ENCODE measurements at places on chromosomes 6 and 20. TPM values are rescaled to one million over a fixed set of nuclear protein-coding genes. Genes with fewer than 3 reads are reported as not detected.

DNA sequence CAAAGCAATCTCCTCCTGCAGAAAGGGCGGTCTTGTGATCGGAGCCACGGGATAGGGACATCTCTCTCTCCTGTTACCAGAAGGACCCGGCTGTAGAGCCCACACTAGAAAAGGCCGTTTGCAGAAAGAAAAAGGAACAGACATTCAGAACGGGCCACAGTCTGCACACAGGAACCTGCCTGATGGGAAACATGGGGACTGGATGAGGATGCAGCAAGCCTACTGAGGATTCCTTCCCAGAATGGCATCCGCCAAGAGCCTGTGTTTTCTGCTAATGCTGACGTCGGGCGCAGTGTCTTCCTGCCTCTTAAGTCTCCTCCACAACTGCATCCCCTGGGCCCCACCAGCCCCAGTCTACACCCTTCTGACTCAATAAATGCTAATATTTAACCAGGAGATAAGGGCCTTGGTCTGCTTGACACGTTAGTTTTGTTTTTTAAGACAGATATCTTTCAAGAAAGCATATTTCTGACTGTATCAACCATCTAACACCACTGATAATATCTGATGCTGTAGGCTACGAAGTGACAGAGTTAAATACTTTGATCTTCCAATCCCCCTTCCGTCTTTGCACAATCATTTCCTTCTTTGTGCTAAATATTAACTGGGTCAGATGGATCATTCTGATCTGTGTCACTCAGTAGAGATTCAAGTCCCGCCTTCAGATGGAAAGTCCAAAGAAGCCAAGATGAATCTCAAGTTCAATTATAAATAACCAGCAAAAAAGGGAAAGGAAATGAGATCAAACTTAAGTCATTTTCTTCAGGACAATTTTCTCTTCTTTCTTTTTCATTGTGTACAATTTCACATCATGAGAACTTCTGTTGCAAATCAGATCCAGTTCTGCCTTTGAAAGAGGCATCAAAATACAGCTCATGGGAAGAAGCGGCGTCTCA lies 20.7 kb downstream of the FAM50B start:
- no peak overlapping the region for H3K4me3 ChIP-seq
- DNase-seq = no peak
- peaks cover 36% of the 10 kb centered on the region for H3K4me1 ChIP-seq
- H3K36me3 ChIP-seq = peaks cover 2% of the 10 kb centered on the region

GRCh38 chr6:38208028-38208427 lies 388.5 kb downstream of the ZFAND3 start:
- H3K27me3 ChIP-seq = no peaks in the 10 kb centered on the region
- no peaks in the 10 kb centered on the region for H3K36me3 ChIP-seq
- no peak overlapping the region for H3K4me3 ChIP-seq
- DNase-seq = no peak

DNA sequence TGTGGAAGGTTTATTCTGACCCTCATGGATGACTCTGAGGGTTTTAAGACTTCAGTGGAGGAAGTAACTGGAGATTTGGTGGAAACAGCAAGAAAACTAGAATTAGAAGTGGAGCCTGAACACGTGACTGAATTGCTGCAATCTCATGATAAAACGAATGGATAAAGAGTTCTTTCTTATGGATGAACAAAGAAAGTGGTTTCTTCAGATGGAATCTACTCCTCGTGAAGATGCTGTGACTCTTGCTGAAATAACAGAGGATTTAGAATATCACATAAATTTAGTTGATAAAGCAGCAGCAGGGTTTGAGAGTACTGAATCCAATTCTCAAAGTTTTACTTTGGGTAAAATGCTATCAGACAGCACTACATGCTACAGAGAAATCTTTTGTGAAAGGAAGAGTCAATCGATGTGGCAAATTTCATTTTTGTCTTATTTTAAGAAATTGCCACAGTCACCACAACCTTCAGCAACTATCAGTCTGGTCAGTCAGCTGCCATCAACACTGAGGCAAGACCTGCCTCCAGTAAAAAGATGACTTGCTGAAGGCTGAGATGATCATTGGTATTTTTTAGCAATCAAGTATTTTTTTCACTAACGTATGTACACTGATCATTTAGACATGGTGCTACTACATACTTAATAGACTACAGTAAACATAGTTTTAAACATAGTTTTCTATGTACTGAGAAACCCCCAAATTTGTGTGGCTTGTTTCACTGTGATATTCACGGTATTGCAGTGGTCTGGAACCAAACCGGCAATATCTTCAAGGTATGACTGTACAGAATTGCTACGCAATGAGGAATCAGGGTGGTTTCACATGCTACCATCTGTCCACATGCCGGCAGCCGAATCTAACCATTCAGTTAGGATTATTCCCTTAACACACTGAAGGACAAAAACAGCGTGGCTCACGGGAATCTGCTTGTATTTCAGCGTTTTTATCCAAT lies 149.0 kb downstream of the MYB start:
- H3K4me3 ChIP-seq = no peak overlapping the region
- no peak overlapping the region for H3K27ac ChIP-seq
- H3K36me3 ChIP-seq = peaks cover 6% of the 10 kb centered on the region
- no peak for DNase-seq

GRCh38 chr20:32515631-32516101 lies 69.5 kb downstream of the NOL4L start:
- H3K36me3 ChIP-seq = peaks cover 32% of the 10 kb centered on the region
- H3K4me3 ChIP-seq = no peak overlapping the region
- peaks cover 17% of the 10 kb centered on the region for H3K4me1 ChIP-seq
- no peaks in the 10 kb centered on the region for H3K27me3 ChIP-seq
- no peak for DNase-seq

DNA sequence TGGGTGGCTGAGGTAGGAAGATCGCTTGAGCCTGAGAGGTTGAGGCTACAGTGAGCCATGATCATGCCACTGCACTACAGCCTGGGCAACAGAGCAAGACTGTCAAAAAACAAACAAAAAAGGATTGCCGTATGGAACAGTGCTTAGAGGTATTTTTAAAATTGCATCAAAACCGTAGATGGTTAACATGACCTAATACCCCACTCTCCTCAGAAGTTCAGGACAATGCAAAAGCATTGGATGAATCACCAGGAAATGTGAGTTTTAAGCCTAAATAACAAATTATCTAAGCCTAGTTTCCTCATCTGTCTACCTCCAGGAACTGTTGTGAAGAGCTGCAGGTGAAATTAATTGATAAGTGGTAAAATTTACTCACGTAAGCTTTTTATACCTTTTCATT lies 123.8 kb upstream of the ID4 start:
- no peaks in the 10 kb centered on the region for H3K27me3 ChIP-seq
- H3K36me3 ChIP-seq = no peaks in the 10 kb centered on the region
- DNase-seq = no peak
- H3K4me3 ChIP-seq = no peak overlapping the region
- no peaks in the 10 kb centered on the region for H3K4me1 ChIP-seq

DNA sequence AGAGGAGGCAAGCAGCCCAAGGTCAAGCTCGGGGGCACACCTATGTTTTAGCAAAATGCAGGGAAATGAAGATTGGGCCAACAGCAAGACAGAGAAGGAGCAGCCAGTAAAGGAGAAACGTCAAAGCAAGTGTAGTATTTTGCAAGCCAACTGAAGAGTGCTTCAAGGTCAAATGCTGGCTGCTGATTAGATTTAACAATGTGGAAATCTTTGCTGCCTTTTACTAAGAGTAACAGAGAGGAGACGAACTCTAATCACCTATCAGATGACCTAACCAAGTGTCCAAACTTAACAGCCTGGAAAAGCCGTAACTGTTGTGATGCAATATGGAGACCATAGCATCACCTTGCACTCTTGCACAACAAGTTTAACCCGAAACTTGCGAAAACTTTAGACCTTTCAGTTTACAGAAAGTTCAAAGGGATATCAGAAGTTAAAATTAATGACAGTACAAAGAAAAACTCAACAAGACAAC lies 30.4 kb downstream of the AKIRIN2 start:
- H3K27ac ChIP-seq = no peak overlapping the region
- peaks cover 17% of the 10 kb centered on the region for H3K4me1 ChIP-seq
- peaks cover 70% of the 10 kb centered on the region for H3K36me3 ChIP-seq
- DNase-seq = no peak

- H3K27me3 ChIP-seq = no peaks in the 10 kb centered on the region
- no peak overlapping the region for H3K4me3 ChIP-seq
- no peaks in the 10 kb centered on the region for H3K36me3 ChIP-seq
- DNase-seq = no peak
- no peaks in the 10 kb centered on the region for H3K4me1 ChIP-seq
These were observed 78.0 kb downstream of the PDE10A start for GRCh38 chr6:165585060-165585459.

- H3K27me3 ChIP-seq = no peaks in the 10 kb centered on the region
- H3K27ac ChIP-seq = no peak overlapping the region
- no peak overlapping the region for H3K4me3 ChIP-seq
- no peaks in the 10 kb centered on the region for H3K4me1 ChIP-seq
- H3K36me3 ChIP-seq = no peaks in the 10 kb centered on the region
These were observed 162.9 kb upstream of the CEP162 start for GRCh38 chr6:84390334-84390733.

GRCh38 chr6:167146135-167146534 lies 11.6 kb downstream of the GPR31 start:
- H3K4me3 ChIP-seq = no peak overlapping the region
- no peaks in the 10 kb centered on the region for H3K36me3 ChIP-seq
- H3K27ac ChIP-seq = no peak overlapping the region
- H3K4me1 ChIP-seq = peaks cover 18% of the 10 kb centered on the region

- H3K36me3 ChIP-seq = no peaks in the 10 kb centered on the region
- no peak overlapping the region for H3K4me3 ChIP-seq
- H3K27ac ChIP-seq = no peak overlapping the region
- H3K27me3 ChIP-seq = no peaks in the 10 kb centered on the region
- no peaks in the 10 kb centered on the region for H3K4me1 ChIP-seq
These were observed 215.0 kb upstream of the HSF2 start for GRCh38 chr6:122184401-122184827.

DNA sequence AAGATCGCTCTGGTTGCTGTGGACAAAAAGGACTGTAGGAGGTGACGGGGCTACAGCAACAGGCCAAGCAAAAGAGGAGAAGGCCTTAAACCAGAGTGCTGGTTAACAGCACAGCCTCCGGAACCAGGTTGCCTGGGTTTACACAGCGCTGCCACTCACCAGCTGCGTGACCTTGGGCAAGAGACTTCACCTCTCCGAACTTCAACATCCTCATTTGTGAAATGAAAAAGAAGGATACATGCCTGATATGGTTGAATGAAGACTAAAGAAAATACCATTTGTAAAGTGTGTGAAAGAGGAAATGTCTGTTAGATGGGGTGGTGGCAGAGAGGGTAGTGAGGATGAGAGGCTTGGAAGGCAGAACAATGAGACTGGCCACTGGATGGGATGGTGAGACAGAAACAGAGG lies 44.9 kb downstream of the PREX1 start:
- DNase-seq = no peak
- no peak overlapping the region for H3K27ac ChIP-seq
- peaks cover 48% of the 10 kb centered on the region for H3K36me3 ChIP-seq
- H3K4me1 ChIP-seq = peaks cover 23% of the 10 kb centered on the region
- no peak overlapping the region for H3K4me3 ChIP-seq

GRCh38 chr6:12423832-12424231 lies 133.7 kb downstream of the EDN1 start:
- DNase-seq = no peak
- no peaks in the 10 kb centered on the region for H3K27me3 ChIP-seq
- H3K36me3 ChIP-seq = no peaks in the 10 kb centered on the region
- no peaks in the 10 kb centered on the region for H3K4me1 ChIP-seq
- no peak overlapping the region for H3K4me3 ChIP-seq
- H3K27ac ChIP-seq = no peak overlapping the region

DNA sequence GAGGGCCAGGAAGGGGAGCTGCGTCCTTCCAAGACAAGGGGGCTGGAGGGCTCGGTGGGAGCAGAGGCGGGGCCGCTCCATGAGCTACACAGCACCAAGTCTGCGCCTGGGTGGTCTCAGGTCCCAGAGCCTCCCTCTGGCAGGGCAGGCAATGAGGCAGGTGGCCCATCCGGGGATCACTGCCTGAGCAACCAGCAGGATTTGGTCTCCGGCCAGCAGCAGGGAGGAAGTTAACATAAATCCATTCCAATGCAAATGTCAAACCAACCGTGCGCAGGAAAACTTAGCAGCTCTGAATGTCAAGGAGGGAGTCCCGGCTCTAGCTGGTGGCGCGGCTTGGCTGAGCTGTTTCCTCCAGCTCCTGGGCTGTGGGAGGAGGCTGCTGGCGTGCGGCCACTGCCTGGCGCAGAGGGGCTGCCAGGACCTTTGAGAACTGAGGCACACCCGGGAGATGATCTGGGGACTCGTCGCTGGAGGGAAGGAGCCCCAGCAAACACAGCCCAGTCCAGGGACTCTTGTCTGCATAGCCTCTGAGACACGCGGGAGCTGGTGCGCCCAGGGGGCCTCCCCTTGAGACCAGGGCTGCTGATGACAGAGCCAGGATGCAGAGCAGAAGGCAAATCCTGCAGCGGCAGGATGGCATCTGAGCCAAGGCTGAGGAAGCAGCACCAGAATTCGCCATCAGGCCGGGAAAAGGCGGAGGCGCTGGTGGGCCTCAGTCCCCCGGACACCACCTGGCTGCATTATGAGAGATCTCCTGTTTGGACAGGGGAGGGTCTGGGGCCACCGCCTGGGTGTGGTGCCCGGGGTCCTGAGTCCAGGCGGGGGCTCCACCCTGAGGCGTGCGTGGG lies 33.1 kb upstream of the CHRNA4 start:
- no peak for DNase-seq
- H3K4me3 ChIP-seq = no peak overlapping the region
- H3K27me3 ChIP-seq = no peaks in the 10 kb centered on the region
- no peak overlapping the region for H3K27ac ChIP-seq

DNA sequence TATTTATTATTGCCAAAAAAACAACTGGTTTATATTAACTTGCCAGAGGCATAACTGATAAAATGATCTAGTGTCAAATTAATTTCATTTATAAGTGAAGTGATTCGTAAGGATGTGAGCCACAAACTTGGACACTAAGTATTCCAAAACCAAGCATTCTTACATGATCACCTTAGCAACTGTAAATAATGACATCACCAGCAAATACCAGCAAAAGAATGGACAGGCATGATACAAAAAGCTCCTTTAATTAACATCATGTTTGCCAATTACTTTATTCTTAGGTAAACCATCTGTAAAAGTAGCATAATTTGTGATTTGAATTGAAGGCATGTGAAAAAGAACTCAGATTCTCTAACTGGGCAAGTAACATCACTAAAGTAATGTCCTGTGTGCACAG lies 17.2 kb upstream of the FNDC1 start:
- peaks cover 1% of the 10 kb centered on the region for H3K4me1 ChIP-seq
- H3K36me3 ChIP-seq = peaks cover 4% of the 10 kb centered on the region

GRCh38 chr20:59002874-59003399 lies 4.1 kb downstream of the CTSZ start:
- H3K36me3 ChIP-seq = peaks cover 32% of the 10 kb centered on the region
- H3K4me1 ChIP-seq = peaks cover 41% of the 10 kb centered on the region
- H3K27ac ChIP-seq = no peak overlapping the region
- H3K27me3 ChIP-seq = no peaks in the 10 kb centered on the region

SEL1L2 gene
- not detected for total RNA-seq

FNDC1 gene
- not detected for total RNA-seq

SUMO4 gene
- total RNA-seq = 8.5 TPM

TCP11 gene
- not detected for total RNA-seq

PLEKHG1 gene
- 2.9 TPM for total RNA-seq

MAFB gene
- 0.28 TPM for total RNA-seq

All from activated CD4-positive, alpha-beta memory T cell treated with anti-CD3 and anti-CD28 coated beads, Interleukin-2, amount 10 ng/mL, durations not matched to agents 7 days and 5 days (primary cell).